ENCODE measurements at places on chromosomes 12 and 14.

DNA sequence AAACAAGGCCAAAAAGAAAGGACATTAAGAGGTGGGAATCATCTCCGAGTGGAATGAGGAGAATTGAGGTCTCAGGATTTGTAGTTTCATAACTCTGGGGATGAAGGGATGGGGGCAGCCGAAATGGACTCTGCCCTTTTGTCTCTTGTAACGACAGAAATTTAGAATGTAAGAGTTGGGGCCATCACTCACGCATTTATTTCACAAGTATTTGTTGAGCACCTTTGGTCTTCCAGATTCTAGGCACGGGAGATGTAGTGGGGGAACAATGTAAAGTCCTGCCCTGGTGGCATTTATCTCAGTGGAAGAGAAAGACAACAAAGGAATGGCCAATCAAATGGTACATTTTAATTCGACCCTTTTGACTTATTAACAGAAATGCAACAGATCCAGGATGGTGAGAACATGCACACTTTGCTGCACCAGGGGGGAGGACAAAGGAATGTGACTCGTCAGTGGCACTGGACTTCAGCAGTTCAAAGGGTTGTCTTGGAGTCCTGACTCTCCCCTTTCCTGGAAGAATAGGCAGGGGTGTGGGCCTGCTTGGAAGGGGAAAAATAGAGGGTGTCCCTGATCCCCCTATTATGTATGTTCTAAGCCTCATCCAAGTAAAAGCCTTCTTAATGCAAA is 102.0 kb downstream of the TMEM30B start:
- DNase-seq: no peak

DNA sequence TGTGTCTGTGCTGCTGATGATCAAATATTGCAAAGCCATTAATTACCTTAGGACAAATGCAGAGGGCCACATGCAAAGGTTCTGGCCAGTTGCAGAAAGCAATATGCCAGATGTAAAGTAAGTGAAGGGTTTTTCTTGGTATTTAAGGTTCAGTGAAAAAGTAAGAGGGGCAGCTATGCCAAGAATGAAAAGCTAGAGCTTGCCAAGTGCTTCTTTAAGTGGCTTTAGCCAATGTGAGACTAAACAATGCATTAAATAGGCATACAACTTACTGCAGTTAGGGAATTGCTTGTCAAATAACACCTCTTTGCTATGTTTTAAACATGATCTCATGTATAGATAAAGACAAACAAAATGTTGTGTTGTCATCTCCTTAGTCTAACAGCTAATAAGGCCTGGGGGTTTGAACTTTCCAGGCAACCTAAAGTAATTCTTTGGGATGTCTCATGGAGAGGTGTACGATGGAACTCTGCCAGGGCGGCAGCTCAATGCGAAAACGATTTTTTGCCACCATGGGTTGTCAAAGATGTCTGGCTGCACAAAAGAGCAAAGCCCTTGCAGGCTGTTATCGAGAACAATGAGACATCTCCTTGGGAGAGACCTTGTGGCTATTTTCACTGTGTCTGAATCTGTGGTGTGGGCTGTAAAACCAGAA is 12.0 kb downstream of the IGF1 start:
- no peak for DNase-seq

DNA sequence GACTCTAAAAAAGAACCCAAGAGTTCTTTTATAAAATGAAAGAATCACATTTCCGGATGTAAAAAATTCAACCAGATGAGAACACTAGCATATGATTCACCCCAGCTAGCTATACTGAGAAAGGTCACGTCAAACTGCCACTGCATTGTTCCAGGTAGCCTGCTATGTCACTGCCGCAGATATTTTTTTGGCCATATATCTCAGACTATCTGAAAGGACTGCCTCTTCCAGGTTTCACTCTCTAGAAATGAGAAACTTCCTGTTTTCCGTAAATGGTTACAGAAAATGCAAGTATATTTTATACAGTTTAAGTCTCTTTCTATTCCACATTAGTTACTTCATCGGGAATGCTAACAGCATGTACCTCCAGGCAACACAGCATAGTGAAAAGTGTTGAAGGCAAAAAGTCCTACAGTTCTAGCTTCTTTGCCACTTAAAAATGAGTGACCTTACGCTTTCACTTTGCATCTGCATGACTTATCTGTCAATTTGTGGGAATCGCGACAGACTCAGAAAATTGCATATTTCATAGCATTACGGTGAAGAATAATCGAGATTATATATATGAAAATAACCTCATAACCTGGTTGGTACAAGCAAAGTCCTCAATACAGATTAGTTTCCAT is 105.2 kb downstream of the MED13L start:
- no peak for DNase-seq

DNA sequence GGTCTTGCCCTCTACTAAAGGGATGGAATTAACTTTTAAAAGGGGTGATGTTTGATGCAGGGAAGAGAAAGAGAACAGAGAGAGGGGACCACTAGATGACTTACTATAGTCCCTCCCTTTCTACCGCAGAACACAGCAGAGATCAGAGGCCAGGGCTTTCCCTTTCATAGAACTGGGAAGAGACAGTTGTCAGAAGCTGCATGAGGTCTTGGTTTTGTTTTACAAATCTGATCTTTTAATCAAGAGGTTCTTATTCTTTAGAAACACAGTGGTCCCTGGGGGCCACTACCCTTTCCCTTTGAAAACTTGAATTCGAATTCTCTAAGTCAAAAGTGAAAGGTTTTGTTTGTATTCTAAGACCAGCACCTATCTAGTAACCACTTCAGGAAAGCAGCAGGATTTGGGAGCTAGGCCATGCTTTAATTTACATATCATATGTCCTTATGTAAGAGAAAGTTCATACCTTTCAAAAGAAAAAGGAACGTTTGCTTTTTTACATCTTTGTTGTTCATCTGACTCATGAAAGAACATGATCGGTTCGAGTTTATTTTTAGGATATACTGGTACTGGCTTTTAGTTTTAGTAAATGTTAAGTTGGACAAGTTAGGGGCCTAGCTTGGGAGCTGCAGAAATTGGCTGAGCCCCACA is 6.3 kb downstream of the FBXL14 start:
- DNase-seq: no peak

GRCh38 chr14:94426526-94426925 is 26.1 kb downstream of the SERPINA11 start:
- DNase-seq: no peak

- DNase-seq: no peak
These were observed 134.0 kb downstream of the PRKCH start for GRCh38 chr14:61455351-61455750.

- no peak for DNase-seq
These were observed 14.0 kb downstream of the TAMALIN start for GRCh38 chr12:52020539-52021336.

- no peak for DNase-seq
These were observed 217.2 kb downstream of the C12orf50 start for GRCh38 chr12:87812030-87812429.
